Left forelimb (tissue), 1 donor: ENCODE measurements at places on chromosomes 13 and 19.
A peak's percentile ranks its signal among the peaks of the same experiment; 100 is the strongest.

- no peak for DNase-seq
Measured at GRCh38 chr19:18795540-18795939, 4.4 kb upstream of the COMP start.

- DNase-seq: no peak
Measured at GRCh38 chr19:41944336-41944735, 14.8 kb downstream of the RABAC1 start.

DNA sequence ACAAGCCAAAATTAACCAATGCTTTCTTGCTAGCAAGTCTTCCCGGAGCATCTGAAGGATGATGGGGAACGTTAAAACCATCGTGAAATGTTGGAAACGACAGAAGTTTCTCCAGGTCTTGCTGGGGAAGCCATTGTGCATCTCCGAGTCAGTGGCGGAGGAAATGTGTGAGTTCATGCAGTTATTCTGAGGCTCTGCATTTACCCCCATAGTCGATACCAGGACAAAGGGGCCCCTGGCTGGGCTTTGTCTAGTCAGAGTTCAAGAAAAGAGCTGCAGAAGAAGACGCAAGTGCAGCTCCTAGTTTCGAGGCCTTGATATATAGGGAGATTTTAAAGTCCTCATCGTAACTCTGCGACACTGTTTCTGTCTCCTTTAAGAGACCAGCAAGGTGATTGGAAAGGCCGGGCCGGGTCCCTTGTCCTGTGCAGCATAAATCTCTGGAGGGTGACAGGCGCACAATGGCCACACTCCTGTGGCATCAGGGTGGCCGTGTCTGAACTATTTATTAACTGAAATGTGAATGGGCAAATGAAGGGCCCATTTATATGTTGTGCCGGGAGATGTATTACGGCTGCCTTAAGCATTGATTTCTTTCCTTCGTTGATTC lies 172.0 kb downstream of the TEX29 start:
- no peak for DNase-seq

DNA sequence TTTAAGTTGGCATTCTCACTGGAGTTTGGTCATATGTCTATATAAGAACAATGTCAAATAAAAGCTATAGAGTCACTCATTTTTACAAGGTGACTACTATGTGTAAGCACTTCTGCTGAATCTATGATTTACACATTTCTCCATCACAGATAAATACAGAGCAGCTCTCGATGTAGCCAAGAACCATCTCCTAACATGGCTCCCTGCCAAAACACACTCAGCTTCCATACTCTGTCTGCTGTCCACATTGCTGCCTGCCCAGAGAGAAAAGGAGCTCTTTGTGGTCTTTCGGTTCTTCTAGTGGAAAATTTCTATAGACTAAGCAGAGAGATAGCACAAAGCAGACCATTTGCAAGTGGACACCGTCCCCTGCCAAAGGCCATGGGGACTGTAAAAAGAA lies 190.9 kb upstream of the KLF12 start:
- no peak for DNase-seq

GRCh38 chr19:12162513-12162881 lies 399 bp upstream of the ZNF136 start:
- no peak for DNase-seq

DNA sequence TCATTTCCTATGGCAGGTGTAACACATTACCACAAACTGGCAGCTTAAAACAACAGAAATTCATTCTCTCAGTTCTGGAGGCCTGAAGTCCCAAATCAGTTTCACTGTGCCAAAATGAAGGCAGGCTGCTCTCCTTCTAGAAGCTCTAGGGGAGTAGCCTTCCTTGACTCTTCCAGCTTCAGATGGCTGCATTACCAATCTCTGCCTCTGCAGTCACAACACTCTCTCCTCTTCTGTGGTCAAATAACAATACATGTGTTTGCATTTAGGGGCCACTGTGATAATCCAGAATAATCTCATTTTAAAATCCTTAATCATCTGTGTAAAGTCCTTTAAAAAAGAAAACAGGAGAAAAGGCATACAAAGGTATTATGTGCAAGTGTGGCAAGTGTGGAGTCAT lies 7.8 kb downstream of the DIAPH3 start:
- DNase-seq: no peak

GRCh38 chr19:1183543-1184172 lies 9.6 kb upstream of the SBNO2 start:
- DNase-seq: no peak

- no peak for DNase-seq
Measured at GRCh38 chr13:39998166-39998565, 342.7 kb downstream of the COG6 start.

GRCh38 chr13:100722517-100722916 lies 47.9 kb upstream of the TMTC4 start:
- DNase-seq: no peak

DNA sequence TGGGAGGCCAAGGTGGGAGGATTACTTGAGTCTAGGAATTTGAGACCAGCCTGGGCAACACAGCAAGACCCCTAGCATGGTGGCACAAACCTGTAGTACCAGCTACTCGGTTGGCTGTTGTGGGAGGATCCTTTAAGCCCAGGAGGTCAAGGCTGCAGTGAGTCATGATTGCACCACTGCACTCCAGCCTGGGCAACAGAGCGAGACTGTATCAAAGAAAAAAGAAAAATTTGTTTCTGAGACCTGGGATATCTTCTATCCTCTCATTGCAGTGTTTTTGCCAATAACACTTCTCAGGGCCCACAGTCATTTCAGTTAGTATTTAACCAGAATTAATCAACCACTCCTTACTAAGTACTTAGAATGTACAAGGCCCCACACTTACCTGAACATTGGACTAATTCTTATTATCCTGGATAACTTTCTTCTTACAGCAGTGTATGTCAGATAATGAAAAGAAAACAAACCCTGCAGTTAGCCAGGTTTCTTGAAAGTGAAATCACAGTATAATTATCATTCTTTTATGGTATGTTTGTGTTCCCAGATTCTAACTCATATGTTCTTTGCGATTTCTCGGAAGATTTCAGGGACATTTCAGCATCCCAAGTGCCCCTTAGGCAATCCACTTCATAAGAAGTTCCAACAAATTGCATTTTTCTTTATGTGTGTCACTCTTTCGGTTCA lies 75.6 kb upstream of the KLF5 start:
- DNase-seq: no peak

GRCh38 chr13:23686948-23687347 lies 116.7 kb downstream of the TNFRSF19 start:
- DNase-seq: no peak

GRCh38 chr19:33859016-33859415 lies 62.3 kb downstream of the KCTD15 start:
- no peak for DNase-seq

DNA sequence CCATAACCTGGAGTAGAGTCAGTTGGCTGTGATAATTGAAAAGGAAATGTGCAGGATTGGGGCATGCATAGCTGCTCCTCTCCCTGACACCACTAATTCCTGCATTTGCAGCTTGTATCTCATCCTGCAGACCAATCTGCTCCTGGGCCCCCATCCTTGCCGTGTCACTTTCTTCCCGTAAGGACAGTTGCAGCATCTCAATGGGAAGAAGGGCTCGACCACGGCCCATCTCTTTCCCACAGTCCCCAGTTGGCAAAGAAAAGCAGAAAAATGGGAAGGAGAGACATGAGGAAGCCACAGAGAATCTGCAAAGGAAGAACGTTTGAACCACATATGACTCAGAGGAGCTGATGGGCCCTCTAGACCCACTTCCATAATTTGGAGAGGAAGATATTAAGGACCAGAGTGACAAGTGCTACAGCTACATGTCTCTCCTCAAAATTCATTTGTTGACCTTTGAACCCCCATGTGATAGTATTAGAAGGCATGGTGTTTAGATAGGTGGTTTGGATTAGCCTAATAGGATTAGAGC lies 1.8 kb upstream of the SIGLEC12 start:
- DNase-seq: no peak

- DNase-seq: no peak
Measured at GRCh38 chr13:31518645-31519044, 220.7 kb upstream of the RXFP2 start.

- peak; percentile 83 for DNase-seq
Measured at GRCh38 chr19:45693106-45693788, 781 bp downstream of the QPCTL start.

DNA sequence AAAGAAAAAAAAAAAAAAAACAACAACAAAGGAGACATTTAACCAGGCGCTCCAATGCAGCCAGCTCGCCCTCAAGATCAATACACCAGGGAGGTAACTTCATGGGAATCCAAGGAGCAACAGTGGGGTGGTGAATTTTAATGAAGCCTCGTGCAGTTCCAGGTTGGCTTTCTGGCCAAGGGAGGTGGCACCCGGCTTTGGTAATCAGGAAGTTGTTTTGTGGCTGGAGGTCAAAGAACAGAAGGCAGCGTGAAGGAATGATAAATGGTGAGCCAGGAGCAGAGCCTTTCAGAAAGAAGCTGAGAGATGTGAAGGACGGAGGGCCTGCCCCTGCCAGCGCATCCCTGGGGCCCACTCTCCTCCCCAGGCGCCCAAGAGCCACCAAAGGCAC lies 188.2 kb upstream of the TSC22D1 start:
- no peak for DNase-seq

DNA sequence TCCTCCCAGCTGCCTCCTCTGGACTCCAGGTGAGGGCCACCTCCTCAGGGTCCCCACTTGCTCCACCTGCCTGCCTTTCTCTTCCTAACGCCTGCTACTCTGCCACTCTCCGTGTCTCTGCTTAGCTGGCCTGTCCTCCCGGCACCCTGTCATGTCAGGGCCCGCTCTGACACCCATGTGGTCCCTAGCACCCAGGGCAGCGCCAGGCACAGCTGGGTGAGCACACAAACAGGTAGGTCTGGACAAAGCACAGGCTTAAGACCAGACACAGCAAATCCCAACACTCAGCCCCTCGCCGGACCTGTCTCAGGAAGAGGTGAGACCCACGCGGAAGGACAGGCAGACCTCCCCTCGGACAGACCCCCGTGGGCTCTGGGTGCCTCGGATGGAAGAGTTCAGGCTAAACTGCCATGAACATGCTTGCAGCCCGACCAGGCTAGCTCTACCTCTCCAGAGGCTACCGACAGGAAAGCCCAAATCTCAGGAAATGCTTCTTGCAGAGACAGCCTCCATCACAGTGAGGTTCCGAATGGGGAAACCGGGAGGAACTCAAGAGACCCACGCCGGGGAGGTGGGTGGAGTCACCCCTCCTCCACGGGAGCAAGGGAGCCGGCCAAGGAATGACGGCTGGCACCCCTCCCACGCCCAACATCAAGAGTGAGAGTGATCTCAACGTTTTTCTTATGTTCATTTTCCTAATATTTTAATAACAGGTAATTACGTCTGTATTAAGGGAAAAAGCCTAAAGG lies 12.5 kb downstream of the ZNF787 start:
- DNase-seq: no peak

- no peak for DNase-seq
Measured at GRCh38 chr13:37602733-37603381, 4.3 kb upstream of the POSTN start.

DNA sequence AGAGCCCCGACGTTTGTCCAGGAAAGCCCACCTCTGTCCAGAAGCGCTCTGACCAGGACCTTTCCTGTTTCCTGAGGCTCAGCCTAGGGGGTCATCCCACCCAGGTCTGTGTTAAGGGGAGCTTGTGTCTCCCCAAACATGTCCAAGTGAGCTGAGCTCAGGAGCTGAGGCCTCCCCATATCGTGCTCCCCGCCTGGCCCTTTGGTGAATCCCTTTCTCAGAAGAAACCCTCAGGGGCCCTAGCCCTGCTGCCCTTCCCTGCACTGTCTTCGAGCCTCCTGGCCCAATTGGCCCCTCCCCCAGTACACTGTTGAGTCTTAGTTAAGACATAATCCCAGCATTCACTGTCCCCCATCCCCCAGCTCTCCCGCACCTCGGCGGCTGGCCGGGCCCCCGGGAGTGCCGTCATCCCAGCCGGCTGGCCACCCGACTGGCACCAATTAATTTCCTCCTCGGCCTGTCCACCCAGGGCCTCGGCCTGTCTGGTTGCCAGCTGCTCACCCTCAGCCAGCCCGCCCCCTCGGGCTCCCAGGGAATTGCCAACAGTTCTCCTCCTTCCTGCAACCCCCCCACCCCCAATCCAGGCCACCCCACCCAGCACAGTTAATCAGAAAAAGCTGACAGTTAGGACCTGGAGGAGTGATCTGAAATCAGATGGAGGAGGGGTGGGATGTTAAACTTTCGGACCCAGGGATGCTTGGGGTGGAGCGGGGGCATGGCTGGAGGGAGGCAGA lies 13.6 kb downstream of the IER2 start:
- DNase-seq: peak; percentile 86

GRCh38 chr13:110028311-110028710 lies 241.9 kb upstream of the IRS2 start:
- no peak for DNase-seq

DNA sequence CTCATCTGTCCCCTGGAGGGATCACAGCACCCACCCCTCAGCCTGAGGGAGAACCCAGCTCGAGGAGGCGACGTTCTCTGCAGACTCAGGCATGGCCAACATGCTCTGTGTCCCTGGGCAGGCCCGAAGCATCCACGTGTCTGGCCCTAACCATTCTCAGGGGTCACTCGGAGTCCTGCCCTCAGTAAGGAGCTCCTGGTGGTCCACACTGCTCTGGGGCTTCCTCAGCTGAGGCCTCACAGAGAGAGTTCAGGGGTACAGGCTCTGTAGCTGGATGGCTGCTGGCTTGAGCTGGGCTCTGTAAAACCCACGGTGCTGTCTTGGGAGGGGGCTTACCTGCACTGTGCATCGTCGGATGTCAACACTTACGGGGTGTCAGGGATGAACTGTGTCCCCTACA lies 4.4 kb upstream of the SIGLEC8 start:
- no peak for DNase-seq

GRCh38 chr19:14985133-14985532 lies 5.5 kb upstream of the SLC1A6 start:
- DNase-seq: no peak

DNA sequence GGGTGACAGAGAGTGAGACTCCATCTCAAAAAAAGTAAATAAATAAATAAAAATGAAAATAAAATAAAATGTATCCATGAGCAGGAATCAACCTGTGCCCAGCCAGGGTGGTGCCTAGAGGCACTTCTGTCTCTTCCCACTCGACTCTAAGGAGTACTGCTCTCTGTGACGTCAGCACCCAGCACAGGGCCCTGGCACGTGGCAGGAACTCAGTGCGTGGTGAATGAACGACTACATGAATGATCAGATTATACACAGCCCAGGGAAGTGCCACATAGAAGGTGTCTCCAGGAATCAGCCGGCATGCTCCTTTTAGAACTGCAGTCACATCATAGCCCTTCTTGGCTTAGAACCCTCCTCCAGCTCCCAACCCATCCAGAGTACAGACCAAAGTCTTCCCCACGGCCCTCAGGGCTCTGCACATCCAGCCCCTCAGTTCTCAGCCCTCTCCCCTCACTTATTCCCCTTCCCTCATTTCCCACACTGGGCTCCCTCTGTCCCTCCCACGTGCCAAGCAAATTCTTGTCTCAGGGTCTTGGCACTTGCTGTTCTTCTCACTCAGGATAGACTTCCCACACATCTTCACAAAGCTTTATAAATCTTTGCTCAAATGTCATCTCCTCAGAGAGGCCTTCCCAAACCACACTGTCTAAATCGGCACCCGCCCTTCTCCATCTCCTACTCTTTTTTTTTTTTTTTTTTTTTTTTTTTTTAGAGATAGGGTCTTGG lies 4.2 kb downstream of the CLIP3 start:
- no peak for DNase-seq
